SW480 (cell line): ENCODE measurements at places on chromosomes 6 and 20.

- DNase-seq, result no peak
These were observed 5.6 kb downstream of the TAGAP start for GRCh38 chr6:159038914-159039884.

- no peak for DNase-seq
These were observed 19.5 kb upstream of the ADGRF1 start for GRCh38 chr6:47061309-47062300.

DNA sequence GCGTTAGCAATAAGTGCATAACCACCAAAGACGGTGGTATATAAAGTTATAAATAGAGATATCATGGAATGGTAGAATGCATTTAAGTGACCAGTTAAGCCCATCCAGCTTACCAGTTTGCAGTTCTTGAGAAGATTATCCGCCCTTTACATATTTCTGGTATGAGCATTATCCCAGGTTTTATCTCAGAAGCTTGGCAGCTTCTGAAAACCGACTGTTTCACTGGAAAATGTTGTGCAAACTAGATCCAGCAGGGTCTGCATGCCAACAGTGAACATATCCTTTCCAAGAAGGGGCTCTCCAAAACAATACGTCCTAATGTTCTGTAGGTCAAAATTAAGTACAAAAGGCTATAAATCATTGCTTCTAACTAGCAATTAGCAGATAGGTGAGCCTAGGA is 29.5 kb upstream of the SHLD1 start:
- DNase-seq, result no peak

DNA sequence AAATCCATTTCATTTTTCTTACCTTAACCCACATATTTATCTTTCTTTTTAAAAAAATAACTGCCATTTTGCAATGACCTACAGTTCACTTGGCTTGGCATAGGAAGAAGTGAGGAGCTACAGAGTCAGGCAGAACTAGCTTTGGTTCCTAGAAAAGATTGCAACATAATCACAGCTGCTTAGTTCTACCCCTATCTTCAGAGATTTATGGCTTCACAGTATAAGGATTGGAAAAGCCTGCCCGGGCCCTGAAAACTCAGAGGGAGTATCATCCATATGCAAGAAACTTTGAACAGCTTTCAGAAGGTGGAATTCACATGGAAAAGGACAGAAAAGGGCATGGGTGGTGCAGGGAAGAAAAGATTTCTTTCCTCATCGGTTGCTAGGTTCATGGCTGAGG is 774.3 kb upstream of the CHD6 start:
- DNase-seq, result no peak

DNA sequence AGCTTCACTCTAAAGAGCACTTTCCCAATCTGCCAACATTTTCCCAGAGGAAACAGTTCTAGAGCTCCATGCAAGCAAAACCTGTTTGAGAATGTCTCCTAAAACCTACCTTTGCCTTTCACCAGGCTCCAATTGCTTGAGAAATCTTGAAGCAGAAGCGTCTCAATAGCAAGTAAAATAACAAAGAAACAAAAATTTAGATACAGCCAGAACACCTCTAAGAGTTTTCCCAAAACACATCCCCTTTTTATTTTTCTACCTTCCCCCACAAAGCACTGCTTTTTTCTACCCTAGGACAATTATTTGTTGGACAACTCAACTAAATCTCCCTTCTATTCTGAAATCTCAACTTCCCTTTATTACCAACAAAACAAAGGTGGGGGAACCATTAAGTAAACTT is 3.6 kb downstream of the VGLL2 start:
- no peak for DNase-seq

DNA sequence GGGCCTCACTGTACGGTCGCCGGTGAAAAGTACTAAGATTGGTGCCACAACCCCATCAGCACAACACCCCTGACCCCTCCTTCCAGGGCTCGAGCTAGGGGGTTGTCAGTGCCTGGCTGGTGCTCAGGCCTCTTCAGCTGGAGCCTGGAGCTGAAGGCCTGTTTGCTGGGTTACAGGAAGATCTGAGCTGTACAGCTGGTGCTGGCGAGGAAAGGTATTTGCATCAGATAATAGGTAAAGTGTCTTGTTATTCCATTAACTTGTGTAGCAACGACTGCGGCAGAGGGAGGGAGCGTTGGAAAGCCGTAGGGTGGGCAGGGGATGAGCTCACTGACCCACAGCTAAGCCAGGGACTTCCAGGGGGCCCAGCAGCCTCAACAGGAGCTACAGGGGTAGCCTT is 15.8 kb upstream of the SIRPA start:
- DNase-seq, result no peak
